ENCODE measurements at places on chromosomes 7 and 10. TPM values are rescaled to one million over a fixed set of nuclear protein-coding genes. Genes with fewer than 3 reads are reported as not detected.

- DNase-seq = no peak
These were observed 49.6 kb upstream of the ZNF680 start for GRCh38 chr7:64612452-64612851.

DNA sequence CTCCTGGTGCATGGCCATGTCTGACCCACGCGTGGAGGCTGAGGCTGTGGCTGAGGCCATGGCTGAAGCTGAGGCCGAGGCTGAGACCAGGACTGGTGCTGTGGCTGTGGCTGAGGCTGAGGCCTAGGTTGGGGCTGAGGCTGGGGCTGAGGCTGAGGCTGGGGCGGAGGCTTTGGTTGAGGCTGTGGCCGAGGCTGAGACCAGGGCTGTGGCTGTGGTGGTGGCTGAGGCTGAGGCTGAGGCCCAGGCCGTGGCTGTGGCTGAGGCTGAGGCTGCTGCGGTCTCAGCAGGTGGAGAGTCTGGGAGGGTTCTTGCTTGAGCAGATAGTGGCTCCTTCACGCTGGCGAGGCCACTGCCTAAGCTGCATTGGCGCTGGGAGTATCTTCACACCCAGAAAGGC is 76.4 kb downstream of the WDR37 start:
- DNase-seq = peak; percentile 48

DNA sequence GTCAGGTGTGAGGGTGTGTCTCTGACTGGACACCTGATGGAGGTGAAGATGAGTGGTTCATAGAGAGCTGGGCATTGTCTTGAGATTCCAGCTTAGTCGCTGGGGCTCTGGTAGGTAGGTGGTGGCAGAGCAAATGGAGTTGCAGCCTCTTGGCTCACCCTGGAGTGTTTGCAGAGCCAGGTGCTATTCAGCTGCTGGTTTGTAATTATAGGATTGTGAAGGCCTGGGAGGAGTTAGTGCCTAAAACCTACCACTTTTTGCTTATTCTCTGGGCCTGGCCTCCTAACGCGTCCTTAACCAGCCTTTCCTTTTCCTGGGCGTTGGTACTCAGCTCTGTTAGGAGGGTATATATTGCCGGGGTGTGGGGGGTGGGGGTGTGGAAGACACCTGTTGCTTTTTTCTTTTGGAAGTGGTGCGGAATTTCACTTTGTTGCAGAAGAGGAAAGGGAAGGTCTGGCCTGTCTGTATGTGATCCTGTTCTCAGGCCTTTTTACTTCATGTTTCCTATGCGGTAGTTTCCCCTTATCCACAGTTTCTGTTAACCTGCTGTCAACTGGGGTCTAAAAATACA is 3.2 kb downstream of the PPRC1 start:
- DNase-seq = no peak

DNA sequence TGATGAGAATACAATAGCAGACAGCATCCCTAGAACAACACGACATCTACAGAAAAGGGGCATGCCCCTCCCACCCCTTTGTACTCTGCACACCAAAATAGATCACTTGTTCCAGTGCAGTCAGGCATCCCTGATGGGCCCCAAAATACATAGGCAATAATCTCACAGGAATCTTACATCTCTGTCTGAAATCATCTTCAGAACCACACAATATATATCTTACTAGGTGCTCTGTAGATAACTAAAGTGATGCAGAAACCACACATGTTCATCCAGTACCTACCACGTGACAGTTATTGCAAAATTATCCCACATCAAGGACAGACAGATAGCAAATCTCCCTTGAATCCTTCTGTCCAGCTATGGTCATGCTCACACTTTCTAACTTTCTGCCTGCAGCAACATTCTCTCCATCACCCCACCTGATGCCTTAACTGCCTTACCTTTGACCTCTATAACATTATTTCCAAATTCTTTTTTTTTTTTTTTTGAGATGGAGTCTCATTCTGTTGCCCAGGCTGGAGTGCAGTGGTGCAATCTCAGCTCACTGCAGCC is 30.7 kb downstream of the ST8SIA6 start:
- DNase-seq = no peak

GRCh38 chr10:32207544-32207943 is 139.4 kb downstream of the EPC1 start:
- peak; percentile 39 for DNase-seq

DNA sequence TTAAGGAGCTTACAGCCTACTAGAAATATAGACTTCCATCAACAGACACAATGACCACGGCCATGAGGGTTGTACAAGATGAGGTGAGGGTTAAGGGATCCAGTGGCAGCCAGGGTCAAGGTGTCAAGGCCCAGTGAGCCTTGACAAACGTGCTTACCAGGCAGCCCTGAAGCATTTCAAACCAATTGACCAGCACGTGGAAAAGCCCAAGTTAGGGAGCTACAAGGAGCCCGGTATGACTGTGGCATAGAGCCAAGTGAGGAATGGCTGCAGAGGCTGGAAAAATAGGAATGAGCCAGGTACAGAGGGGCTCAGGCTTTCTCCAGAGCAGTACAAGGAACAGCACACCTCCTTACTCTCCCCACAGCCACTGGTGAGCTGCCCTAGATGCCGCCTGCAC is 12.7 kb downstream of the AFAP1L2 start:
- DNase-seq = no peak

GRCh38 chr10:5655121-5655520 is 11.3 kb downstream of the ASB13 start:
- no peak for DNase-seq

DNA sequence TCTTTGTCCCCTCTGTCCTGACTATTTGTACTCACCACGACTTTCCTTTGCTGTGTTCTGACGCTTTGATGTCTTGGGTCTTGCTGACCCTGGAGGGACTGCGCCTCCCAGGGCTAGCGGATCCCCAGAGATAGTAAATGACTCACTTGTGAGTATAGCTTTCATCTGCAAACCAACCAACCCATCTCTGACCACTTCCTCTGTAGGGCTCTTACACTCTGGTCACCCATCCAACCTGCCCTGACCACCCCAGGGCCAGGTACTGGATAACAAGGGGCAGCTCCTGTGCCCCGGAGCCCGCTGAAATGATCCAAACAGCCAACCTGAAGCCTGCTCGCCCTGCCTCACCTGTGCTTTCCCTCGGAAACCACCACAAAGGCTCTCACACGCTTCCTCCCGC is 125.2 kb upstream of the CARD11 start:
- no peak for DNase-seq

- no peak for DNase-seq
These were observed 14.2 kb downstream of the ZNF365 start for GRCh38 chr10:62388328-62388727.

- DNase-seq = no peak
These were observed 129.7 kb upstream of the PPP2R2D start for GRCh38 chr10:131770946-131771633.

GRCh38 chr7:15288741-15289140 is 273.1 kb downstream of the AGMO start:
- no peak for DNase-seq

DNA sequence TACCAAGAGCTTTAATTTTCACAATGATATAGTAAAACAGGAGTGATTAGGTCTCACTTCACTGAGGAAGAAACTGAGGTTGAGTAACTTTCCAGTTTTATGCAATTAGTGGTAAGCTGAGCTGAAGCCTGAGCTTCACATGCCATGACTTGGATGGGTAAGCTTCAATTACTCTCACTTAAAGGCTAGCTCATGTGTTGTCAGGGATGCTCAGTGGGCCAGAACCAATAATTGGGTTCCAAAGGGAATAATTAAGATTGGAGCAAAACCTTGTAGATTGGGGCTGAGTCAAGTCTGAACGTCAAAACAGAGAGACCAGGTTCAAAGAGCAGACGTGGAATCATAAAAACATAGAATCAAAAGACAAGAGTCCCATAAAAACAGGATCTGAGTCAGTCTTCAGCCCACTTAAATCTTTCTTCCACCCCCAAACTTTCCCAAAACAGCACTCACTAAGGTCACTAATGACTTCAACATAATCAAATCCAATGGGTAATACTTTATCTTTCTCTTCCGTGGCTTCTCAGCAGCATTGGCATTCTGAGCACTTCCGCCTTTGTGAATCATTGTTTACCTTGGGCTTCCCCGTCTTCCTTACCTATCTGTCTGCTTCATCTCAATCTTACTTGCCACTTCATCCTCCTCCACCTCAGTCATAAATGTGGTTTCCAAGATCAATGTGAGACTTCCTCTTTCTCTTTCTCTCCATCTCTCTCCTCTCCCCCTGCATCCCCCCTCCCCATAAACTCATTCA is 23.0 kb upstream of the EGFR start:
- no peak for DNase-seq

- DNase-seq = no peak
These were observed 17.4 kb downstream of the UBE2D4 start for GRCh38 chr7:43943417-43944187.

GRCh38 chr10:50503661-50504320 is 120.0 kb downstream of the SGMS1 start:
- no peak for DNase-seq

The GIMAP2 gene
- 8.2 TPM for total RNA-seq

The PWWP2B gene
- total RNA-seq = 10.1 TPM

The LRRC61 gene
- 5.7 TPM for total RNA-seq

The ENTPD1 gene
- total RNA-seq = 14.8 TPM
